ENCODE measurements at places on chromosomes 2 and 18.
A peak's percentile ranks its signal among the peaks of the same experiment; 100 is the strongest.

GRCh38 chr2:13649918-13650317, 933.2 kb downstream of the TRIB2 start:
- no peak for DNase-seq

- DNase-seq, result no peak
Measured at GRCh38 chr2:8004250-8004681, 677.6 kb upstream of the ID2 start.

- no peak for DNase-seq
Measured at GRCh38 chr2:68825866-68826265, 45.3 kb downstream of the BMP10 start.

DNA sequence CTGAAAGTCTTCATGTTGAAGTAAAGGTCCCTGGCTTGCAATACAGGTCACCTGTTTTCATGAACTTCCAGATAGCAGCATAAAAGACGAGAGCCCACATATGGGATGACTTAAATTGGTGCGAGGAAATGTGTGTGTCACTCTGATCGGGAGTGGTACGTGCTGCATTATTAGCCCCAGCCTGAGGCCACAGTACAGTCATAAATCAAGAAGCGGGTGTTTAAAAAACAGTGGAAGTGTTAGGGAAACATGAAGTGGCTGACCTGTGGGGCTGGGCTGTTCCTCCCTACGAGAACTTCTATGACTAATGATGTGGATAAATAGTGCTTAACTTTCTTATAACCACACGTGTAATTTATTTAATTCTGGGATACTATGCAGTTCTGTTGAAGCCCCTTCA, 24.4 kb downstream of the RDH14 start:
- no peak for DNase-seq

- no peak for DNase-seq
Measured at GRCh38 chr18:55657572-55658331, 69.8 kb upstream of the TCF4 start.

DNA sequence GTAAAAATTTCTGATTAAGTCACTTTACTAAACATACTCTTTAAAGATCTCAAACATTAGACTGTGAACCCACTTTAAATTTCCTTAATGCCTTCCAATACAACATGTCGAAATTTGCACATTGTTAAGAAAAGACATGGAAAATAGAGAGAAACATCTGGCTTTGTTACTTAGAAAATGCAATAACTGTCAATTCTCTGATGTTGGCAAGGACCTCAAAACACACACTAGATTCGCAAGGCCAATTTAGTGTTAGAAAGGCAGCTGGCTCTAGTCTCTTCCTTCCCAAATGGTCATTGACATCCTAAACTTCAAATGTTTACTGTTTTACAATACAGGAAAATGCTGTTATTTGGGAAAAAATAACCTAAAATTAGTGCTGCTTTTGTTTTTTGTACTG, 110.6 kb downstream of the UPP2 start:
- DNase-seq, result no peak

DNA sequence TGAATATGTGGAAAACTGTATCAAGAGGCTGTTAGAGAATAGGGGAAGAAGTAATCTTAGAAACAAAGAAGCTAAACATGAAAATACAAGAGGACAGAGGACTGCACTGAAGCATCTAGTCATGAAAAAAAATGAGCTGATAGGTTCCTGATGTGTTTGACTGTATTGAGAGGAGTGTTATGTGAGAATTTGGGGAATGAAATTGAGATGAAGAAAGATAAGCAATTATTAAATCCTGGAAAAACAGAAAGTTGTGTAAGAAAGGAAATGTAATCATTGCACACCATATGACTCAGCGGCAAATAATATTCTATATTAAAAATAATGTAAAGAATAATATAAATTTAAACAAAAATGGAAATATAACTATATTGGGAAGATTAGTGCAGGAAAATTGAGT, 71.2 kb downstream of the SEMA4F start:
- DNase-seq, result no peak

GRCh38 chr2:225002656-225003045, 39.6 kb downstream of the DOCK10 start:
- DNase-seq, result no peak

DNA sequence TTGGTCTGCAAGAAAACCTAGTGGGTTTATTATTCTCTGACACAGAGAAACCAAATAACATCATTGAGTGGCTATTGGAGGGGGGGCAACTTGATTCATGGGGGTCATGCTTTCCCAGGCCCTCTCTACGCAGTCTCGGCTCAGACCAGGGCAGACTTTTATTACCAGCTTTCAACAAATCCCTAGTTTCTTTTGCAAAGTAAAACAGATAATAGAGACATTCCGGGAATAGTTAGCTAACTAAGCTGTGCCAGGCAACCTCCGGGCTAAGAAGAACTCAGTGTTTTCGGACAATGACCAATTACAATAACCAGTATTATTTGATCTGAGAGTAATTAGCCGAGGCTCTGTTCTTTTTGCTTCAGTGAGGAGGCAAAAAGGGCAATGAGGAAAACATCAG, 66.3 kb downstream of the CDK15 start:
- DNase-seq, result peak; percentile 58

DNA sequence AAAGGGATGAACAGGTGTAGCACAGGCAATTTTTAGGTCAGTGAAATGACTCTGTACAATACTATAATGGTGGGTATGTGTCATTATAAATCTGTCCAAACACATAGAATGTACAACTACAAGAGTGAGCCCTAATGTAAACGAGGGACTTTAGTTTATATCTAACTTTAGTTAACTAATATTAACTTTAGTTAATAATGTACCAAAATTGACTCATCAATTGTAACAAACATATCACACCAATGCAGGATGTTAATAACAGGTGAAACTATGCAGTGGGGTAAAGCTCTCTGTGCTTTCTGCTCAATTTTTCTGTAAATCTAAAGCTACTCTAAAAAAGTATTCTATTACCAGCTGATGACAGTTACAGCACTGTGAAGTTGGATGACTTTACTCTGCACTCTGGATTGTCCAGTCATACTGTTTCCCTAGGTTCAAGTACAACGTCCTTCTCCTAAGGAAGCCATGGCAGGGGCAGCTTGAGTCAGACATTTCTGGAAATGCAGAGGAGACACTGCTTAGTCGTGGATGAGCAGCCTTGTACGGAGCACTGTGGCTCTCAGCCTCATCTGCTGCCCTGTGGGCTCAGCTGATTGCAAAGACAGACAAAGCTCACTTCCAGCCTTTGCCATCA, 26.1 kb downstream of the TGFA start:
- DNase-seq, result no peak

GRCh38 chr2:208239770-208240493, 14.9 kb downstream of the IDH1 start:
- DNase-seq, result no peak

DNA sequence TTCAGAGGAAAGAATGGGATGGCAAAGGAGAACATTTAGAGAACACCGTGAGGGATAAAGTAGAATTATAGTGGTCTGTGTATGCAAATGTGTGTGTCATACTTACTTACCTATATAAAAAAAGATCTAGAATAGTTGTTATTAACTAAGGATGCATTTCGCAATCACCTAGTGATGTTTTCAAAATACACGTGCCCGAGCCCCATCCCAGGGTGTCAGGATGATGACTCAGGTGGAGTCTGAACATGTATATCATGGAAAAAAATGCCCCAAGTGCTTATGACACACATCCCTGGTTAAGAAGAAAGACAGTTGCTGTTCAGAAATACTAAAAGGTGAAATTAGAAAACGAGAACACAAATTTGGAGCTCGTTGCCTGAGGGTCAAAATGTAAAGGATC, 109.0 kb downstream of the CERS6 start:
- DNase-seq, result no peak

DNA sequence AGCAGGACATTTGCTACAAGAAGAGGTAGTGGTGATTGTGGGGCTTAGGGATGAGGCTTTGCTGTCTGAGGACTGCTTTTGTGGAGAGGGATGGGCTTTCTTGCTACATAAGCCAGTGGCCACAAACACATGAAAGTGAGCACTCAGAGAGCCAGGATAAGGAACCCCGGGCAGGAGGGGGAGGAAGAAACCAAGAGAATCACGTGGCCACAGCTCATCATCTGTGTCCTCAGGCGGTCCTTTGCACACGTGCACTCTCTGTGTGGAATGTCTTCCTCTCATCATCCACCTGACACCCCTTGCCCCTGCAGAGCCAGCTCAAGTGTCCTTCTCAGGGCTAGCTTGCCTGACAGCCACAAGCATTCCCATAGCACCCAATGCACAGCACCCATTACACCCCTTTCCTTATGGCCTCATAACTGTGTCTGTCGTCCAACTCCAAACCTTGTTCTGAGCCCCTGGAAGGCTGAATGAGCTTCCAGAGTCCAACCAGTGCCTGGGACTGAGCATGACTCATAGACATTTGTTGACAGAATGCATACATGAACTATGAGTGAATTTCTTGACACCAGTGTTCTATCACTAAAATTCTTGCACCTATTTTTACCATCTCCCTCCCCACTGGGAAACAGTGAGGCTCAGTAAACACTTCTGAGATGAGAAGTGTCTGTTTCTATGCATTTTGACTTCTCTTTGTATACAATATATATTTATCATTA, 398.3 kb downstream of the ALK start:
- no peak for DNase-seq

GRCh38 chr18:75209951-75210258, 692 bp upstream of the TSHZ1 start:
- DNase-seq, result no peak

GRCh38 chr2:234970477-234970882, 18.7 kb downstream of the SH3BP4 start:
- peak; percentile 89 for DNase-seq

DNA sequence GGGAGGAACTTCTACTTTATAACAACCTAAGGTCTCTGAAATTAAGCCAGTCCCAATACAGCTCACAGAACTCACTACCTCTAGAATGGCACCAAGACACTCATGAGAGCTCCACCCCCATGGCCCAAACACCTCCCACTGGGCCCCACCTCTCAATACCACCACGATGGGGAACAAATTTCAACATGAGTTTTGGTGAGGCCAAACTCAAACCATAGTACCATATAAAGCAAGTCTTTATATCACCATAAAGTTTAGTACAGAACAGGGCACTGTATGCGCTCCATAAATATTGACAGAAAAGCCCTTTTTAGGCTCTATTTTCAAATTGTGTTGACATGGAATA, 3.3 kb downstream of the AFG3L2 start:
- no peak for DNase-seq

DNA sequence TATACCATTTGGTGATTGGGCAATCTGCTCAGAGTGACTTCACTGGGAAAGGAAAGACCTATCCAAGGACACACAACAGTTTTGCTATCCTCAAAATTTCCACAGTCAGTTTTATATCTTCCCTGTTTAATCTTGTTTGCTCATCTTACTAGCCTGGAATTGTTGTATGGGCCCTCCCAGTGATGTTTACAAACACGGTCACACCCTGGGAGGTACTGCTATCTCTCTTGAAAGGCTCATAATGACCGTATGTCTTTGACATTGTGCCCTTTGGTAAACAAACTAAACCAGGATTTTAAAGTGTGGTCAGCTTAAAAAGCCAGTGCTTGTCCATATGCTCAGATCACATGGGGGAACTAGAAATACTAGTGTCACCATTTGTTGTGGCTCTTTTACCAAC, 277.0 kb downstream of the CDH2 start:
- DNase-seq, result no peak

DNA sequence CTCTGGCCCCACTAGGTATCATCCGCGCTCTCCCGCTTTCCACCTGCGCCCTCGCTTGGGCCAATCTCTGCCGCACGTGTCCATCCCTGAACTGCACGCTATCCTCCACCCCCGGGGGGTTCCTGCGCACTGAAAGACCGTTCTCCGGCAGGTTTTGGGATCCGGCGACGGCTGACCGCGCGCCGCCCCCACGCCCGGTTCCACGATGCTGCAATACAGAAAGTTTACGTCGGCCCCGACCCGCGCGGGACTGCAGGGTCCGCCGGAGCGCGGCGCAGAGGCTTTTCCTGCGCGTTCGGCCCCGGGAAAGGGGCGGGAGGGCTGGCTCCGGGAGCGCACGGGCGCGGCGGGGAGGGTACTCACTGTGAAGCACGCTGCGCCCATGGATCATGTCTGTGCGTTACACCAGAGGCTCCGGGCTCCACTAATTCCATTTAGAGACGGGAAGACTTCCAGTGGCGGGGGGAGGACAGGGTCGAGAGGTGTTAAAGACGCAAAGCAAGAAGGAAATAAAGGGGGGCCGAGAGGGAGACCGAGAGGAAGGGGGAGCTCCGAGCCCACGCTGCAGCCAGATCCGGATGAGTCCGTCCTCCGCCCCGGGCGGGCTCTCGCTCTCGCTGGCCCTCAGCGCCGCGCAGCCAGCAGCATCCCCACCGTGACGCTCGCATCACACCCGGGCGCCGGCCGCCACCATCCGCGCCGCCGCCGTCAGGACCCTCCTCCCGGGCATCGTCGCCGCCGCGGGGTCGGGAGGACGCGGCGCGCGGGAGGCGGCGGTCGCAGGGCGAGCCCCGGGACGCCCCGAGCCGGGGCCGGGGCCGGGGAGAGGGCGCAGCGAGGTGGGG, 664 bp downstream of the NETO1 start:
- no peak for DNase-seq

- no peak for DNase-seq
Measured at GRCh38 chr2:96895746-96896651, 26.1 kb upstream of the SEMA4C start.

DNA sequence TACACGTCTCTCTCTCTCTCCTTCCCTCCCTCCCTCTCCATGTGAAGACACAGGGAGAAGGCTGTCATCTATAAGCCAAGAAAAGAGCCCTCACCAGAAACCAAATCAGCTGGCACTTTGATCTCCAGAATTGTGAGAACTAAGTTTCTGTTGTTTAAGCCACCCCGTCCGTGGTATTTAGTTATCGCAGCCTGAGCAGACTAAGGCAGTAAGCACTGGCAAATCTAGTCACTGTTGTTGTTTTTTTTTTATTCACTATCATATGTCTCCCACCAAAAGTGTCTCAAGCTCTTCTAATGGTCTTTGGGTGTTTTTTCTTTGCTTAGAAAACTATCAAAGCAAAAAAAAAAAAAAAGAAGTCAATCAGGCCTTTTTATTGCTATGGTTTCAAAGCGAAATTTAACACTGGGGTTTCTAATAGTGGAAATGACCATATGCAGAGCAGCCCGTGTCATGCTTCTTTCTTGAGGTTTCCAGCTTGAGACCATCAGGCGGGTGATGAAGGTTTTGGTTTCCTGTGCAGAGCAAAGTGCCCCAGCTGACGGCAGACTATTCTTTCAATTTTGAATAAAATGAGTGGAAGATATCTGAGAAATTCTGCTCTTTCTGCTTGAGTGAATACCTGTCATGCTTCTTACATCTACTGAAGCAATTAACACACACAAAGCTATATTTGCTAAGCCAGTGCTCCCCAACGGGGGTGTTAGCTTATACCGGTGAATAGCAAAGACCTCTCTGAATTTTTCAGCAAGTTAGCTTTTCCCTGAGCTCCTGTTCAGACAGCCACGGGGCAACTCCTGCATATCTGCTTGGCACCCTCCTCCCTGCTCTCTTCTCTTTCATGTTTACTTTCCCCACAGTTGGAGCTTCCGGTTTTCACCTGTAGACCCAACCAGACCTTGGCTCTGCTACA, 394.1 kb upstream of the ATP5MC3 start:
- no peak for DNase-seq

DNA sequence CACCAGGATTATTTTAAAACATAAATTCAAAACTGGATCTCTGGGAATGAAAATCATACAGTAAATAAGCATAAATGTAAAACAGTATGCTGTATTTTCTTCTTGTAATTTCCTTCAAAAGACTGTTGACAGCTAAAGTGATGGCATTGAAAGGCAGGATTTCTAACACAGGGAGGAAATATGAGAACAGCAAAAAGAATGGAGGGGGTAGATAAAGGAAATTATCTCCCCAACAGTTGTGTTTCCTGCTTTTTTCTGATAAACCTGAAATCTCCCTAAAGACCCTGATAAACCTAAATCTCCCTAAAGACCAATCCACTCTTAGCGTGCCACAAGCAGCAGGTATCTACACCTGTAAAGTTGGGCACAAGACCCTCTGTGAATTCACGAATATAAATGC, 50.8 kb downstream of the PIAS2 start:
- DNase-seq, result no peak

All from retinal pigment epithelial cell (primary cell).